ENCODE measurements at places on chromosomes 1 and 21.

GRCh38 chr1:24384251-24385090 is 29.1 kb downstream of the STPG1 start:
- peak; percentile 14 for DNase-seq

- no peak for DNase-seq
Observed at GRCh38 chr1:232900818-232901217, 49.6 kb upstream of the NTPCR start.

DNA sequence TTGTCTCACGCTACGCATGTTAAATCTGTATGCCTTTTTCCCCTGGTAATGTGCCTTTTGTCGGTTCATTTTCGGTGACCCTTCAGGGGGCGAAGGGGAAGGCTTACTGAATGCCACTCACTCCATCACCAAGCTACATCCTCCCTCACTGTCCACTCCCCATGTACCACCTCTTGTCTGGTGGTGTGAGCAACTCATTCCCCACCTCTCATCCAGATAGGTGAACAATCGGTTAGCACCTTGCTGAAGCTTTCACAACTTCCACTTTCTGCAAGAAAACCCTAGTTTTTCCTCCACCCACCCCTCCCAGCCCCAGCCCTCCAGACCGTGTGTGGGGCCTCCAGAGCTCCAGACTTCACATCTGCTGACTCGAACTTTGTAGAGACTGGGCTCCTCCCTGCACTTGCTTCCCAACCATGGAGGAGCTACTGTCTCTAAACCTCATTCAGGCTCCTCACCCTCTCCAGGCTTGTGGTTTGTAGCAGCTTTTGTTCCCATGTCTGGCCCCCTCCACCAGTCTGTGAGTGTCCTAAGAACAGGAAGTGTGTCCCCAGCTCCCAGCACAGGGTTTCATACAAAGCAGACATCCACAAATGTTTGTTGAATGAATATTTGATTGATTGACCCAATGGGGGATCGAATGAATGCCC is 48.4 kb upstream of the RUNX3 start:
- DNase-seq, result no peak

GRCh38 chr1:241839369-241839979 is 8.5 kb upstream of the EXO1 start:
- no peak for DNase-seq

GRCh38 chr1:157137408-157138219 is 581 bp downstream of the ETV3 start:
- no peak for DNase-seq

DNA sequence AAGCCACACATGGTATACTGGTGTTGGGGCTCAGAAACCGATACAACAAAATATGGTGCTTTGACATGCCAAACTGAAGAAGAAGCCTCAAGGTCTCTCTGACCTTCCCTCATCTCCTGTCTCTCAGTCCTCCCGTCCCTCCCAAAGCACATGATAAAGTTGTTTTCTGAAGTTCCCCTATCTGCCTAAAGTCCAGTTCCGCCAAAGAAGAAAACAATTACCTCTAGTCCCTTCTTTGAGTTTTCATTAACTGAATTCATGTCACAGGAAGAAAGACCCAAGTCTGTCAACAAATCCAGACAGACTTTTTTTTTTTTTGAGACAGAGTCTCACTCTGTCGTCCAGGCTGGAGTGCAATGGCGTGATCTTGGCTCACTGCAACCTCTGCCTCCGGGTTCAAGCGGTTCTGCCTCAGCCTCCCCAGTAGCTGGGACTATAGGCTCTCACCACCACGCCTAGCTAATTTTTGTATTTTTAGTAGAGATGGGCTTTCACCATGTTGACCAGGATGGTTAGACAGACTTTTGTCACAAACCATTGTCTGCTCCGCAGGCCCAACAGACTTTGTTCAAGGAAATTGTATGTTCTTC is 32.2 kb upstream of the SLC2A1 start:
- no peak for DNase-seq

DNA sequence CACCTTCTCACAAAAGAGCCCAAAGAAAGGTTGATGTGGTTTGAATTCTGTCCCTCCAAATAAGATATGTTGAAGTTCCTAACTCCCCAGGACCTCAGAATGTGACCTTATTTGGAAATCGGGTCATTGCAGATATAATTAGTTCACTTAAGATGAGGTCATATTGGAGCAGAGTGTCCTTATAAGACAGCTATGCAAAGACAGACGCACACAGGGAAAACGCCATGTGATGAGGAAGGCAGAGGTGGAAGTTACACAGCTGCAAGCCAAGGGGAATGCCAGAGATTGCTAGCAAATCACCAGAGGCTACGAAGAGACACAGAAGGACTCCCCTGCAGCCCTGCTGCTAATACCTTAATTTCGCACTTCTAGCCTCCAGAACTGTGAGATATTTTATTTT is 5.2 kb upstream of the ABCB10 start:
- no peak for DNase-seq

DNA sequence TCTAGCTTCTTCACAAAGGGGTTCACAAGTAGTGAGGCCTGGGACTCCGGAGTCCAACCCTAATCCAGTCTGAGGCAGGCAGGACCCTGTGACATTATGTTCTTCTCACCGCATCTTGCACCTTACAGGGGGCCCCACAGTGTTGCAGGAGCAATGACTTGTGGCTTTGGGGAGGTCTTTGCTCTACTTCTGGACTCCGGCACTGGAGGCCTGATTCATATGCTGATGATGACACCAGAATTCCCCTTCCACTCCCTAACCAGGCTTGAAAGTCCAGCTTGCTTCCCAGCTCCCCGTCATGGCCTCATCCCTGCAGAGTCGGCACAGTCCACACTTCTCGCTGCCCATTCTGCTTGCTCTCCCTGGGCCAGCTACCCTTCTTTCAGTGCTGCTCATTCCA is 96.3 kb upstream of the SLC44A3 start:
- DNase-seq, result no peak

DNA sequence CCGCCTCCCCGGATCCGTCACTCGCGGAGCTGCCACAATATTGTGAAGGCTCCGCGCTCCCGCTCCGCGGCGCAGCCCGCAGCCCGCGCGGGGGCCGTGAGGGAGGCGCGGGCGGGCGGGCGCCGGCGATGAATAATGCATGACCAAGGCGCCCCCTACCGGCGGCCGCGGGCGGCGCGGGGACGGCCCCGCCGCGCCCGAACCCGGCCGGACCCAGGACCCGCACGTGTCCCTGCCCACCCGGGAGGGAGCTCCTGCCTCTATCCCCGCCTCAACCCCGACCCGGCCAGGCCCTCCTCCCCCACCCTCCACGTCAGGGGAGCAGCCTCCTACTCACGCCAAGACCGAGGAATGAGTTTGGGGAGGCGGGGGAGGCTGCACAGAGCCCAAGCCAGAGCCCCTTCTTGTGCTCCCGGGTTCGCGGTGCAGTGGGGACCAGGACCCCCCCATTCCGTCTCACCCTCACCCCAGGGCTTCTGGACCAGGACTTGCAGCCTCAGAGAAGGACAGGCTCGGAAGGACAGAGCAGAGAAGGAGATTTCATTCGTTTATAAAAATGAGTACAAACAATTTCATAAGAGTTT is 70.8 kb upstream of the CASZ1 start:
- DNase-seq, result peak; percentile 42

DNA sequence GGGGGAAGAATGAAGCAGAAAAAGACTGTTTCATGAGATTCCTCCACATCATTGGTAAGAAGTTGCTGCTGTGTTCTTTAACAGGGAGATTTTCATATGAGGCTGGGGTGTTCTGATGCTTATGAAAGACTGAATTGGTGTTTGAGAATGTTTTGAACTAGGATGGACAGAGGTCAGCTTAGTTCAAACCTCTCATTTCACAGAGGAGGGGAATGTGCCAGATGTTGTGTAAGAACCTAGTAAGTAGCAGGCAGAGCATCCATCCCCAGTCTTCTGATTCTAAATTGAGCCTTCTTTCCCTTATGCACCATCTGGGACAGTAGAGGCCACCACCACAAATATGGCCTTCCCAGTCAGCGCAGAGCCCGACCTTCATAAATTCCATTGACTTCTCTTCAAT is 43.7 kb downstream of the SAMD13 start:
- DNase-seq, result no peak

DNA sequence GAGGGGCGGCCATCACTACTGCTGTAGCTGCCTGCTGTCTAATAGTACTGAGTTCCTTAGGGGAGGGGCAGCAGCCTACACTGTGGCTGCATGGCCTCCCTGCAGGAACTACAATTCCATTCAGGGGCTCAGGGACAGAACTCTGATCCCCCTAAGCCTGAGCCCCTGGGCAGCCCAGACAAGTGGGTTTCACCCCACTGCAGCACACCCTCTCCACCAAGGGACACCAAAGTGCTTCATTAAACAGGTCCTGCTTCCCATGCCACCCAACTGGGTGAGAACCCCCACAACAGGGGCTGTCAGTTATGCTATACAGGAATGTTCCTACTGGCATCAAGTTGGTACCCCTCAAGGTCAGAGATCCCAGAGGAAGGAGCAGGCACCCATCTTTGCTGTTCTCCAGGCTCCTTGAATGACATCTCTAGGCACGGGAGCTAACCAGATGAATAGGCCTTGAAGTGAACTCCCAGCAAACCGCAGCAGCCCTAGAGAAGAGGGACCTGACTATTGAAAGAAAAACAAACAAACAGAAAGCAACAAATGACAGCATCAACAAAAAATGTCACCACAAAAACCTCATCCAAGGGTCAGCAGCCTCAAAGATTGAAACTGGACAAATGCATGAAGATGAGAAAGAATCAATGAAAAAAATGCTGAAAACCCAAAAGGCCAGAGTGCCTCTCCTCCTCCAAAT is 437.4 kb downstream of the NUF2 start:
- DNase-seq, result no peak

DNA sequence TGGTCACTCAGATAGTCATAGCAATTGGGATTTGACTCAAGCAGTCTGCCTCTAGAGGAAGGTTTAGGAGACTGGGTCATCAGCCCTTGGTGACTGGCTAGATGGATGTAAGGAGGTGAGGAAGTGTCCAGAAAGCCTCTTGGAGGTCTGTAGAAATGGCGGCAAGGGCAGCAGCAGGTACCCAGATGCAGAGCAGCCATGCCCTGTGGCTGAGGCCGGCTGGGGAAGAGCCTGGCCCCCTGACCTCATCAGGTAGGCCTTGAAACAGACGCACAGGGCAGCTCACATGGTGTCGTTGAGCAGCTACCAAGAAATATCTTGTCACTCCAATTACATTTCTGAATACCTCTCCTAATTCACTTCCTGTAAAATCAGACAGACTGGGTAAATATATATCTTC is 98.2 kb downstream of the DMRTB1 start:
- no peak for DNase-seq

- no peak for DNase-seq
Observed at GRCh38 chr1:244224487-244225430, 173.7 kb downstream of the ZBTB18 start.

DNA sequence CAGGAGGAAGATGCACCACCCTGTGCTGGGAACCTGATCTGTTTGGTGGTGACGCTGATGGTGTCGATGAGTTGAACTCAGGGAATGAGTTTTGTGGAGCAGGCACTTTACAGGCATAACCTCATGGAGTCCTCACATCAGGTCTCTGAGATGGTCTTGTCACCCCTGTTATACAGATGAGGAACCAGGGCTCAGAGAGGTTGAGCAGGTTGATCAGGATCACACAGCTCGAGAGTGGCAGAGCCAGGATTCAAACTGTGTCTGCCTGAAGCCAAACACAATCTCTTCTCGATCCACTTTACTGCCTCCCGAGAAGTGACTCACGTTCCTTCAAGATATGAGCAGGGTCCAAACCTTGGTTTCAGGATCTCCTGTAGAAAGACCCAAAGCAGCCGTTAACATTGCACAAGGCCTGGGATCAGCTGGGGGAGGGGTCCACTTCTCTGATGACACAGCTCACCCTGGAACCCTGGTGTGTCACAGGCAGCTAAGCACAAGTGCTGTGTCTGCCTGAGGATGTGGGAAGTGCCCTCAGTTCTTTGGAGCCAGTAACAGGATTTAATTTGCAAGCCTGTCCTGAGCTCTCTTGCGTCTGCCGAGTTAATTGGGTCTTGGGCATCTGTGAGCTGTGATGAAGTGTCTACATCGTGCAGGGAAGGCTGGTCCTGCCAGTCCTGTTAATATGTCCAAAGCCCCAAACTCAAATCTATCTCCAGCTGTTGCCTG is 65.4 kb upstream of the STUM start:
- no peak for DNase-seq

DNA sequence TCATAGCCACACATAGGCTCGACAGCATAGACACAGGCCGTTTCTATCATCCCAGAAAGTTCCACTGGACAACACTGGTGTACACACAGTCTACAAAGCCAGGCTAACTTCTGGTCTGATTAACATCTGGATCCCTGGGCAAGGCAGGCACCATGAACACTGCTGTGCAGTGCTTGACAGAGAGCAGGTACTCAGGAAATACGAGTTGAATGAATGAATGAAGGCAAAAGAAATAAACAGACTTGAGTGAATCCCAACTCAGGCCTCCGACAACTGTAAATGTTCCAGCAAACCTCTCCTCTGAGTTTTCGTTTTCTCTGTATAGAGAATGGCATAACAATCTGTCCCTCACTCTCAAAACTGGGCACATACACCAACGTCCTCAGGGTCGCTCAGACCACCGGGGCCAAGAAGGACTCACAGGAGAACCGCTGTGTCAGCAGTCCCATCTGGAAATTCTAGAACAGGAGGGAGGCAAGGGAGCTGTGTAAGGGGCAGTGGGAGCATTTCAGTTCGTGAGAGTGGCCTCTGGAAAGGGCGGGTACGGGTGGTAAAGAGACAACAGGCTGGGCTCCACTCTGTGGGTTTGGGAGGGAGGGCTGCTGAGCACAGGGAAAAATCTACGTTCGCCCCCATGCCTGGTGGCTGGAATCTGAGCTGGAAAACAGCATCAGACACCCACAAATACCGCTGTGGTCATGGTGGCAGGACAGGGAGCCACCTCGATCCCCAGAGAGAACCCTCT is 15.1 kb upstream of the ECE1 start:
- no peak for DNase-seq

GRCh38 chr1:64013395-64013794 is 190.0 kb upstream of the UBE2U start:
- DNase-seq, result no peak

DNA sequence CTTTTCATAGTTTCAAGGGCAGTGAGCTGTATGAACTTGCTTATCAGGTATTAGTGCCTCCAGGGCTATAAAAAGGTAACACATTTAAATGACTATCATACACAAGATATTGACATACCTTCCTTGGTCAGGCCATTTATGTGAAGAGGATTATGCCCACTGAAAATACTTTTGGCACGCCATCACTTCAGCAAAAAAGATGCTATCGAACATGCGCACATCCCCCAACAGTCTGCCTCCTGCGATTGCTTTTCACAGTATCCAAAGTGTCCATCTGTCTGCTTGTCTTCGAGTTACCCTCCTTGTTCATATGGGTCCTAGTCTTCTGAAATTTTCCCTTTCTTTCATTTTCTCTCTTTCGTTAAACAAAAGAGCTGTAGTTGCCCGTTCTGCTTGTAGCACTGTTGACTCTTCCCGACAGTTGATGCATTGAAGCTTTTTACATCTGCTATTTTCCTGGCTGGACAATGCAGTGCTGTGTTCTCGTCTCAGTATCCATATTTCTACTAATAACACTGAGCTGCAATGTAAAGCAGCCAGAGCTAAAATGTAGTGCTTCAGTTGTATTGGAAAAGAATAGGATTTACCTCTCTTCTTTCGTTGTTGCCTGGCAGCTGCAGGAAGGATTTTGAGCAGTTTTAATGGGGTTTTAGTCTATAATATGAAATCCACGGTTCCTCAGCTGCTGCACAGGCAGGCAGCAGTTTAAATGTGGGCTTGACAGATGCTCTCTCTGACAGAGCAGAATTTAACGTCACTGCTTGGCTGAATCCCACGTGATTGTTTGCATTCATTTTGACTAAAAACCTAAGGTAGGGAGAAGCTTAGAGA is at the start of gene B3GALT2:
TSS of gene B3GALT2 (minus strand) at position 713 of the 831 bp plus-strand sequence. CDS start 5,051 bp downstream, outside the sequence.
- no peak for DNase-seq

All from stimulated activated CD4-positive, alpha-beta T cell treated with anti-CD3 and anti-CD28 coated beads, Interleukin-1b, Interleukin-23, amount 100 ng/mL, for 1 hour (primary cell).